ENCODE measurements at places on chromosomes 13 and 19.
A peak's percentile ranks its signal among the peaks of the same experiment; 100 is the strongest.

DNA sequence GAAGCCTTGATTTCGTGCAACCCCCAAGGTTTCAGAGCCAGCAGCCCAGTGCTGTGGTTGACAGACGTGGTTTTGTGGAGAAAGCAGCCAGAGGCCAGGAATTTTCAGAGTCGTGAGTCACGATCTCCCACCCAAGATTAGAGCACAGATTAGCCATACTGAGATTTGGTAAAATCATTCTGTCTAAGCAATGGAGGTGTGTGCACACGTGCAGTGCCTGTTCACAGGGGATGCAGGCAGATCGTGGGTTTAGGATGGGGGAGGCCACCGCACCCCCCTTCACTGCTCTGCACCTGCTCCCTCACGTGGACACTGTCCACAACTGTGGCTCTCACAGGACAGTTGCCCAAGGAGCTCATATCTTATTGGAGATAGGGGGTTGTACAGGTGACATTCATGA lies 46.6 kb upstream of the GPR183 start:
- H3K4me3 ChIP-seq, result no peak overlapping the region
- peaks cover 8% of the 10 kb centered on the region for H3K4me1 ChIP-seq
- H3K36me3 ChIP-seq, result no peaks in the 10 kb centered on the region
- H3K27me3 ChIP-seq, result no peaks in the 10 kb centered on the region
- no peak for DNase-seq

- H3K4me3 ChIP-seq, result no peak overlapping the region
- DNase-seq, result peak; percentile 86
- H3K27me3 ChIP-seq, result no peaks in the 10 kb centered on the region
- H3K4me1 ChIP-seq, result peaks cover 37% of the 10 kb centered on the region
Measured at GRCh38 chr13:110388108-110388943, 81.2 kb downstream of the COL4A2 start.

DNA sequence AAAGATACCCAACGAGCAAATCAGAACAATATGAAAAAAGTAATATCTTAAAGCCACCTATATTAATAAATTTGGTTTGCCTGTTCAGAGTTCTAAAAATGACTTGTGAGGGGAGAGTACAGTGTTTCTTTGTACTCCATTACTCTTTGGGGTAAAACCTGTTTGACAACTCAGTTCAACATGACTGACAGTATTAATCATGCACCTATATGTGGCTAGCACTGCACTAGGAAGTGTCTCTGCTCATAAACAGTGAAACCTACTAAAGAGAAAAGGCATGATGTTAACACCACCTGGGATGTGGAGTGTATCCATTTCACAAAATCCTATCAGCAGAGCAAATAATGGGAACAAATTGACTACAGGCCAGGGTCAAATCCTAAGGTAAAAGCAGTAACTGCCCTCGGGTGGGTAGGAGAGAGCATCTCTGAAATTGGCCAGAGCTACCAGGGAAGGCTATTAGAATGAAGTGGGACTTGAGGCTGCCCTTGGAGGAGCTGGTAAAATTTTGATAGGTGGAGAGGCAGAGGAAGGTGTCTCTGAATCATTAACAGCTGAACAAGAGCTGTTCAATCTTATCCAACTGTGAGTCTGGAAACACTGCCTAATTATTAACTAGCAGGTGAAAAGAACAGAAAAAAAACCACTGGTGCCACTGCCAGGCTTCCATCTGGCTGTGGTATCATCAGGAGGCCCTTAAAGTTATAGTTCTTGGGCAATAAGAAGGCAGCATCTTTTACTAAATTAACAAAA lies 365.1 kb downstream of the DNAJC15 start:
- H3K4me3 ChIP-seq, result no peak overlapping the region
- H3K27me3 ChIP-seq, result no peaks in the 10 kb centered on the region
- DNase-seq, result no peak
- H3K36me3 ChIP-seq, result no peaks in the 10 kb centered on the region

GRCh38 chr19:49214701-49215100 lies 57.1 kb downstream of the TRPM4 start:
- H3K27ac ChIP-seq, result no peak overlapping the region
- H3K4me1 ChIP-seq, result no peaks in the 10 kb centered on the region
- peaks cover 3% of the 10 kb centered on the region for H3K36me3 ChIP-seq
- DNase-seq, result no peak

- no peak overlapping the region for H3K27ac ChIP-seq
- DNase-seq, result no peak
- peaks cover 6% of the 10 kb centered on the region for H3K4me1 ChIP-seq
- no peaks in the 10 kb centered on the region for H3K27me3 ChIP-seq
- H3K4me3 ChIP-seq, result no peak overlapping the region
Measured at GRCh38 chr13:49645451-49645850, 17.1 kb downstream of the ARL11 start.

GRCh38 chr19:46849610-46850009 lies 1.0 kb downstream of the AP2S1 start:
- no peaks in the 10 kb centered on the region for H3K4me1 ChIP-seq
- DNase-seq, result no peak
- H3K27me3 ChIP-seq, result no peaks in the 10 kb centered on the region
- peak overlapping the region; percentile 94 for H3K27ac ChIP-seq

DNA sequence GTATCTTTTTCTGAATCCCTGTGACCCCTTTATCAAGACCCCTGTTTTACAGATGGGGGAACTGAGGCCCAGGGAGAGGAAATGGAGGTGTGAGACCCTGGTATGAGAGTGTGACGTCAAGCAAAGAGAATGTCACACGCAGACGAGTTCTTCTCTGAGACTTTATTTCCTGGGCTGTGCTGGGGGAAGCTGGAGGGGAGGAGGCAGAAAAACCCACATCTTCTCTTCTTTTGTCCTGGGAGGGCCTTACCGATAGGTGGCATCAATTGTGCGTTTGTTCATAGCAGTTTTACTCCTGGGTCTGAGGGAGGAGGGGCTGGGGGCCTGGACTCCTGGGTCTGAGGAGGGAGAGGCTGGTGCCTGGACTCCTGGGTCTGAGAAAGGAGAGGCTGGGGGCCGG lies 4.9 kb upstream of the KLK15 start:
- H3K27ac ChIP-seq, result no peak overlapping the region
- no peaks in the 10 kb centered on the region for H3K27me3 ChIP-seq
- DNase-seq, result no peak
- no peak overlapping the region for H3K4me3 ChIP-seq

DNA sequence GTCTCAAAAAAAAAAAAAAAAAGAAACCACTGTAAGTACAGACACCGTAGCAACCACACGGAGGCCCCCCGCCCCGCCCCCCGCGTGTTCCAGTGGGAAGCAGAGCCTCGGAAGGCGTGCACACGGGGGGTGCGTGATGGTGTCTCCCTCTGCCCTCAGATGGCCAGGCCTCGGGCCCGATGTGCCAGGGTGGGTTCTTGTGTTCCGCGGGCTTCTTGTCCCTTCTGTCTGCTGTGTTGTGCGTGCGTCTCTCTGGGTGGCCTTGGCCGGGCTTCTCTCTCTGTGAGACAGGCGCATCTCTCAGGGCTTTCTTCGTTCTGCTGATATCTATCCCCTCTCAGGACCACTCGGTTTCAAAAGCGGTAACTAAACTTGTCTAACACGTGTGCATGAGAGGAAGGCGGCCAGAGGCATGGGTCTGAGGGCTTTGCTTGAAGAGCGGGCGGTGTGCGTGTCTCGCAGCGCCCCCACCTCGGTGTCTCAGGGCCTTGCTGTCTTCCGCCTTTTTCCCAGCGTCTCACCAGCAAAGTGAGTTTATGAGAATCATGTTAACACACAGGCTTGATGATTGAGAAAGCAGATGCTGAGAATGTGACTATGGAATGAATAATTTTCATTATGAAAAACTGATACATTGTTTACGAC lies 12.6 kb downstream of the ATP11A start:
- no peak overlapping the region for H3K4me3 ChIP-seq
- H3K36me3 ChIP-seq, result no peaks in the 10 kb centered on the region
- no peaks in the 10 kb centered on the region for H3K4me1 ChIP-seq

DNA sequence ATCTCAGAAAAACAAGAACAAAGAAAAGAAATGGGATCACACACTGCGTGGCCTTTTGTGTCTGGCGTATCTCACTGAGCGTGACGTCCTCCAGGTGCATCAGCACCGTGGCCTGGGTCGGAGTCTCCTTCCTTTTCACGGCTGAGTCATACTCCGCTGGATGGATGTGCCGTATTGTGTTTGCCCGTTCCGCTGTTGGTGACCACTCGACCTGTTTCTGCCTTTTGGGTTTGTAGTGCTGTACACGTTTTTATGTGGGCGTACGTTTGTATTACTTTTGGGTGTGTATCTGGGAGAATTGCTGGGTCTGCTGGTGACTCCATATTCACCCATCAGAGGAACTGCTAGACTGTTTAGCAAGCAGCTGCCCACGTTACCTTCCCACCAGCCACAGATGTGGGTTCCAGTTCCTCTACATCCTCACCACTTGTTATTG lies 11.4 kb downstream of the ARID3A start:
- no peak overlapping the region for H3K27ac ChIP-seq
- H3K4me1 ChIP-seq, result peaks cover 38% of the 10 kb centered on the region
- H3K36me3 ChIP-seq, result peaks cover 10% of the 10 kb centered on the region
- H3K4me3 ChIP-seq, result no peak overlapping the region

DNA sequence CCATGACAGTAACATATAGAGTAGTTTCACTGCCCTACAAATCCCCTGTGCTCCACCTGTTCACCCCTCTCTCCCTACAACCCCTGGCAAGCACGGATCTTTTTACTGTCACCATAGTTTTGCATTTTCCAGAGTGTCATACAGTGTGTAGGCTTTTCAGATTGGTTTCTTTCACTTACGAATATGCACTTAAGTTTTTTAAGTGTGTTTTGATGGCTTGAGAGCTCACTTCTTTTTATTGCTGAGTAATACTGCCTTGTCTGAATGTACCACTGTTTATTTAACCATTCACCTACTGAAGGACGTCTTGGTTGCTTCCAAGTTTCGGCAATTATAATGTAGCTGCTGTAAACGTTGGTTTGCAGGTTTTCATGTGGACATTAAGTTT lies 175.1 kb downstream of the ITGBL1 start:
- peak; percentile 62 for DNase-seq
- peaks cover 4% of the 10 kb centered on the region for H3K4me1 ChIP-seq
- H3K27ac ChIP-seq, result peak overlapping the region; percentile 61
- H3K27me3 ChIP-seq, result no peaks in the 10 kb centered on the region
- peak overlapping the region; percentile 20 for H3K4me3 ChIP-seq
- no peaks in the 10 kb centered on the region for H3K36me3 ChIP-seq

DNA sequence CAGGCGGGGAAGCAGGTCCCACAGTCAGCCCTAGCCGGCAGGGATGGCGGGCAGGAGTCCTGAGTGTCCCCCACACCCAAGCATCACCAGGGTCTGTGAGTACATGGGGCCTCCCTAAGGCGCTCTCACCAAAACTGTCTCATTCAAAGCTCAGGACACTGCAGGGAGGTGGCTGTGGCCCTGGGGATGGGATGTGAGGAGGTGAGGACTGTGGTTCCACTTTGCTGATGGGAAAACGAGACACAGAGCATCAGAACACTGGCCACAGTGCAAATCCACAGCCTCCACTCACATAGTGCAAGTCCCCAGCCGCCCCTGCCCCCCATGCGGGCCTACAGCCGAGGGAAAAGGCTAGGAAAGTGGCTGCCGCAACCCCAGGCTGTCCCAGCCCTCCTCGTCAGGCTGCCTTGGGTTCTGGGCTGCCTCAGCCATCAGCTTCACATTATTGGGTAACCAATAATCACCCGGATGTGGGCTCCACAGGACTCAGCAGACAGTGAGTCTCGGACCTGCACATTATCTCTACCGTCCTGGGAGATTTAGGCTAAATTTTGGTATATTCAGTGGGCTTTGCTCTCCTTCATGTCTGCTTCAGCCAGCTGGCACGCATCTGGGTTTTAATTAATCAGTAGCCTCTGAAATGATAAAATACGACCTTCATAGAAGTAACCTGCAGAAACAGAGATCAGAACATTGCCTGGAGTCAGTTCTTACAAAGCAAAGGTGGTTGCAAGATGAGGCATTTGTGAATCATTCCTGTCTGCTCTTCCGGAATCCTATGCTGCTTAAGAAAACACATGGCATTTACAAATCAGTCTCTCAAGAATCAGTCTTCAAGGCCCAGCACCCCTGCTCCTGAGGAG lies 77.0 kb downstream of the SOX1 start:
- no peak overlapping the region for H3K27ac ChIP-seq
- no peak for DNase-seq
- H3K36me3 ChIP-seq, result no peaks in the 10 kb centered on the region
- no peak overlapping the region for H3K4me3 ChIP-seq
- no peaks in the 10 kb centered on the region for H3K27me3 ChIP-seq
- H3K4me1 ChIP-seq, result no peaks in the 10 kb centered on the region

GRCh38 chr13:94595001-94595949 lies 677 bp downstream of the TGDS start:
- peaks cover 7% of the 10 kb centered on the region for H3K4me1 ChIP-seq
- no peaks in the 10 kb centered on the region for H3K27me3 ChIP-seq
- DNase-seq, result peak; percentile 23

DNA sequence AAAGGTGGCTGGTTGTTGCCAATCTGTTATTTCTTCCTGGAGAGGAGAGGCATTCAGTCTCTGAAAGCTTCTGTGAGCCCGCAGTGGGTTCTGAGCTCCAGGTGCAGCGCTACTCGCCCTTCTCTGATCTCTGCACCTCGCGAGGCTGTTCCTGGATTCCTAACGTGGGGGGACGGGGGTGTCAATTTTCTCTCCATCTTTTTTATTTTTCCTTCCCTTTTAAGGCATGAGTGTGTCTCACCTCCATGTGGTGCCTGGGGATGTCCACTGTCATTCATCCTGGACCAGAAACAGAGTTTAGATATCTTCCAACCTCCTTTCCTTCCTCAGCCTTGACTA lies 626 bp downstream of the ZNF233 start:
- peak overlapping the region; percentile 80 for H3K4me3 ChIP-seq
- DNase-seq, result no peak
- H3K27ac ChIP-seq, result no peak overlapping the region
- H3K36me3 ChIP-seq, result no peaks in the 10 kb centered on the region
- no peaks in the 10 kb centered on the region for H3K27me3 ChIP-seq

DNA sequence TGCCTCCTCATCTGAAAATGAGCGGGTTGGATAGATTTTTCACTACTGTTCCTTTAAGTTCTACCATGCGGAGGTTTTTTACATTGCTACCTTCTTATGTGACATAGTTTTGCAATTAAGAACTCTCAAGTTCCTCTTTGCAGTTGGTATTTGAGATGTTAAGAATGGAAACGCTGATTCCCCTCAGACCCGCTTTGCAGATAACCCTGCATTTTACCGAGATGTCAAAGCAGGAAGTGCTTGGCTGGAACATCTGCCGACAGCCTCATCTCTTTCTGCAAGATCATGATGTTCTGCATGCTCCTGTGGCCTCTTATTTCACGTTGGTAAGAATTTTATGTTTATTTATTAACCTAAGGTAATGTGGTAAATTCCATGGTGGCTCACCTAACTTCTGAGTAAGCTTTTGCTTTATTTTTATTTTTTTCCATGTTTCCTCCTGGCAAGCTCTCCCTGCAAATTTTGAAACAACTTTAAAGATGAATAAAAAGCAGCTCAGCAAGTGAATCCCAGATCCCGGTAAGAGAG lies 22.5 kb downstream of the PABPC3 start:
- no peaks in the 10 kb centered on the region for H3K4me1 ChIP-seq
- DNase-seq, result no peak
- H3K36me3 ChIP-seq, result no peaks in the 10 kb centered on the region
- H3K4me3 ChIP-seq, result no peak overlapping the region
- no peaks in the 10 kb centered on the region for H3K27me3 ChIP-seq
- H3K27ac ChIP-seq, result no peak overlapping the region

Measured in fibroblast of lung (primary cell).